IMR-90 (cell line): ENCODE measurements at places on chromosomes 11 and 22. TPM values are rescaled to one million over a fixed set of nuclear protein-coding genes. Genes with fewer than 3 reads are reported as not detected.

Gene MSANTD4
- polyA plus RNA-seq = 6.3 and 9.4 TPM in 2 replicates

- no peak for DNase-seq
These were observed 21.1 kb downstream of the LRRC10B start for GRCh38 chr11:61529537-61530225.

Gene P2RY6
- 0.37 and 0.44 TPM in 2 replicates for polyA plus RNA-seq

- no peak for DNase-seq
These were observed 21.4 kb downstream of the CD6 start for GRCh38 chr11:60992842-60993409.
